ENCODE measurements at places on chromosomes 5 and 9.

- H3K27me3 ChIP-seq: peaks cover 9% of the 10 kb centered on the region
- no peaks in the 10 kb centered on the region for H3K36me3 ChIP-seq
- no peak for DNase-seq
- H3K4me3 ChIP-seq: no peak overlapping the region
- H3K4me1 ChIP-seq: no peaks in the 10 kb centered on the region
- H3K27ac ChIP-seq: no peak overlapping the region
These were observed 79.0 kb downstream of the SYK start for GRCh38 chr9:90880669-90881068.

DNA sequence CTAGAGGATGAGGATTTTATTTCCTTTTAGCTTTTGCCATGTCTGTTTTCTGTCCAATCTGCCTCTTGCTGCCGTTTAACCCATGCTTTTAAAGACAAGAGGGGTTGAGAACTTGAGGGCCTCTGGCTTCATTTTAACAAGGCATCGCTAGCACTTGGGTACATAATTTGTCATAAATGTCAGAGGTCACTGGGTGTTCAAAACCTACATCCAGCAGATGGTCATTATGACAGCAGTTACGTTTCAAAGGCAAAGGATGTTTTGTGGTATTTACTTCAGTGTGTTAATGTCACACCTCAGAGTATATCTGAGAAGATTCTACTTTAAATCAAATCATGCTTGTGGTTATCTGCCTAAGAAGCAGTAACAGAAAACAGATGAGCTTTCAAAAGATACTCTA is 918.3 kb downstream of the NR2F1-AS1 start:
- no peak overlapping the region for H3K27ac ChIP-seq
- DNase-seq: no peak
- H3K4me1 ChIP-seq: no peaks in the 10 kb centered on the region
- H3K27me3 ChIP-seq: no peaks in the 10 kb centered on the region

GRCh38 chr9:68887232-68887631 is 126.7 kb downstream of the PRKACG start:
- H3K4me1 ChIP-seq: peaks cover 15% of the 10 kb centered on the region
- H3K4me3 ChIP-seq: no peak overlapping the region
- no peaks in the 10 kb centered on the region for H3K27me3 ChIP-seq
- no peak for DNase-seq
- no peaks in the 10 kb centered on the region for H3K36me3 ChIP-seq

GRCh38 chr9:125538092-125538473 is 168.9 kb downstream of the MAPKAP1 start:
- no peaks in the 10 kb centered on the region for H3K27me3 ChIP-seq
- H3K4me3 ChIP-seq: no peak overlapping the region
- peaks cover 2% of the 10 kb centered on the region for H3K4me1 ChIP-seq

DNA sequence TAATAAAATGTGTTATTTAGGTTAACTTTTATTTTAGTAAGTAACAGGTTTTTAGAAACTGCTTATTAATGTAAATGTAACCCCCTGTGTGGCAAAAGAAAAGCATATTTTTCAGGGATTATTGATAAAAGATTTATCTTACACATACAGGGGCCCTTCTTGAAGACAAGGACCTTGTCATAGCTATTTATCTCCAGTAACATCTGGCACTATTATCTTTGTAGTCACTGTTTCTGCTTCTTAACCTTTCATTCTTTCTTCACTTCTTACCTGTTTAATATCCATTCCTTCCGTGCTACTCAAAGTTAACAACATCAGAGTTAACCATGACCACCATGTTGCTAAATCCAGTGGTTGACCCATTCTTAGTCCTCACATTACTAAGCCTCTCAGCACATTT is 117.8 kb upstream of the VCAN start:
- no peak overlapping the region for H3K4me3 ChIP-seq
- no peak overlapping the region for H3K27ac ChIP-seq
- no peaks in the 10 kb centered on the region for H3K4me1 ChIP-seq
- no peak for DNase-seq
- H3K36me3 ChIP-seq: peaks cover 4% of the 10 kb centered on the region
- no peaks in the 10 kb centered on the region for H3K27me3 ChIP-seq

DNA sequence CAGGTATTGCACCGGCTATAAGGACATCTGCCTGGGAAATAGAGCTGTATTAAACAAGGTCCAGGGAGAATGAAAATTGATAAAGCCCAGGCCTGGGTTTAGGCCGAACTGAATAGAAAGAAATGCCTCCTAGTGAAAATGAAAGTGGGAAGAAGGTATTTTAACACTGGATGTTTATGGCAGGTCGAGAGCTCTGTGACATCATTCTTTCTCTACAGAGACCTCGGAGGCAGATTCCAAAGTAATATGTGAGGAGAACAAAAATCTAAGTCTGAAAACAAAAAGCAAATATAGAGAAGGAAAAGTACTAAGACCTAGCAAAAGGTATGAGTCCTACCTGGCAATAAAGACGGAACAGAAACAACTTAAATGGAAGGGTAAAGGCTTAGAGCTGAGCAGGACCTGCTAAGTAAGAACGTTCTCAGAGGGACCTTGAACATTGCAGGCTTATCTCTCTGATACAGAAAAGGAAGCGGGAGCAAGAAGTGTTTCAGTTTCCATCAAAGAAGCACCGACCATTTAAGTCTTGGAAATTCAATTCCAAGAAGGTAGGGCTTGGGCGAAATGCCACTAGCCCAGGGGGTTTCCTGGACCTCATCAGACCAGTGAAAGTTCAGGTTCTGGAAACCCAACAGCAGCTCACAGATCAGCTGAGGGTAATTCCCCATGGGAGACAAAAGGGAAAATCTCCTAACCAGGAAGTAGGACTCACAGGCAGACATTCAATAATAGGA is 80.0 kb downstream of the SUSD1 start:
- peaks cover 28% of the 10 kb centered on the region for H3K4me1 ChIP-seq
- H3K27me3 ChIP-seq: no peaks in the 10 kb centered on the region
